Immature natural killer cell (primary cell): ENCODE measurements at places on chromosomes 4 and X. TPM values are rescaled to one million over a fixed set of nuclear protein-coding genes. Genes with fewer than 3 reads are reported as not detected.

DNA sequence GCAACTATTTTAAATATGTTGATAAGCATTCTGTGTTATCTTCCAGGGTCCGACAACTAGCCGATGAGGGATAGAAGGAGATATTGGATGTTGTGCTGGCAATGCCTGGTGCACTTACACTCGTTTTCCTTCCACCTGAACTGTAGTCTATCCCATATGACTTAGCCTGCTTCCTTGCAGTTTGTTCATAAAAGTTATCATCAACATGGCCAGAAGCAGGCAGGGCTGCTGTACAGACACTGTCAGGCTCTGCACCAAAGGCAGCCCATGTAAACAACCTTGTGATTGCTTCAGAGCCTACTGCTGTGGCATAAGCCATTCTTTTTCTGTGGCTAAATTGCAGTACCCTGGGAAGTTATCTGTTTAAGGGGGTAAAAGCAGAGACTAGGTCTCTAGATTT lies 1.6 kb downstream of the MAPK10 start:
- no peaks in the 10 kb centered on the region for H3K27me3 ChIP-seq
- DNase-seq: no peak
- H3K4me3 ChIP-seq: no peak overlapping the region
- H3K4me1 ChIP-seq: peaks cover 18% of the 10 kb centered on the region
- no peaks in the 10 kb centered on the region for H3K36me3 ChIP-seq

DNA sequence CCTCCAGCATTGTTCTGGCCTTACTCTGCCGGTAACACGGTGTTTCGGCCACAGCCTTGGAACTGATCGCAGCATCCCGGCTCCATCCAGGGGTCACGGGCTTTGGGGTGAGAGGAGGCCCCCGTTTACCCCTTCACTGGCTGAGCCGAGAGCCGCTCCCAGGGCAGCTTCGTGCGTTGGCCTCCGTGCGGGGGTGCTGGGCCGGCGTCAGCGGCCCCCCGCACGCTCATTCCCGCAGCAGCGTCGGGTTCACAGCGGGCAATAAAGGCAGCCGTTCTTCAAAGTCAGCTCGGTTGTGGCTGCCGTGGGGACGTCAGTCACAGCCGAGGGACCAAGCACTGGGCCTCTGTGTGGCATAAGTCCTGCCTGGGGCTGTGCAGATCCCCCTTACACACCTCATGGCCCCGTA lies 25.3 kb upstream of the PLCXD1 start:
- H3K4me3 ChIP-seq: no peak overlapping the region
- no peaks in the 10 kb centered on the region for H3K27me3 ChIP-seq
- H3K36me3 ChIP-seq: no peaks in the 10 kb centered on the region
- peaks cover 11% of the 10 kb centered on the region for H3K4me1 ChIP-seq

Gene LAP3
- 72.7 TPM for polyA plus RNA-seq

Gene ASB12
- polyA plus RNA-seq: 0.37 TPM

DNA sequence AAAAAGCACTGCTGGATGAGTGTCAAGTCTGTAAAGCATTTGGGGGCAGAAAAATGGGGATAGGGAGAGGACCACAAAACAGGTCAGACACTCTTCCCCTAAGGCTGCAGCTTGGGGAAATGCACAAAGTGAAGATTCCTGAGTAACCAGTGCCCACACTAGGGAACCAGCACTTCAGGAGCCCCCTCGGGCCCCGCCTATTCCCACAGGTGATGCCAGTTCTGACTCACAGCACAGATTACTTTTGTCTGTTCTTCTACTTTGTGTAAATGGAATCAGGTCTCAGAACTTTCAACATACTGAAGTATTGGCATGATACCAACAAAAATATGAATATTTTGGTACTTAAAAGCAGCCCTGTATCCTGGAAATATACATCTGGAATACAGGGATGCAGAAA lies 112.5 kb downstream of the ADRA2C start:
- peaks cover 30% of the 10 kb centered on the region for H3K27me3 ChIP-seq
- H3K4me1 ChIP-seq: peaks cover 52% of the 10 kb centered on the region
- H3K27ac ChIP-seq: no peak overlapping the region
- DNase-seq: no peak
- peak overlapping the region; percentile 44 for H3K4me3 ChIP-seq
